ENCODE measurements at places on chromosomes 3 and 15.

- DNase-seq: no peak
These were observed 41.1 kb upstream of the GNB5 start for GRCh38 chr15:52232327-52232726.

GRCh38 chr3:163671201-163671600 is 1407.1 kb downstream of the SI start:
- no peak for DNase-seq

- no peak for DNase-seq
These were observed 291.2 kb upstream of the TBC1D5 start for GRCh38 chr3:18033581-18034108.

DNA sequence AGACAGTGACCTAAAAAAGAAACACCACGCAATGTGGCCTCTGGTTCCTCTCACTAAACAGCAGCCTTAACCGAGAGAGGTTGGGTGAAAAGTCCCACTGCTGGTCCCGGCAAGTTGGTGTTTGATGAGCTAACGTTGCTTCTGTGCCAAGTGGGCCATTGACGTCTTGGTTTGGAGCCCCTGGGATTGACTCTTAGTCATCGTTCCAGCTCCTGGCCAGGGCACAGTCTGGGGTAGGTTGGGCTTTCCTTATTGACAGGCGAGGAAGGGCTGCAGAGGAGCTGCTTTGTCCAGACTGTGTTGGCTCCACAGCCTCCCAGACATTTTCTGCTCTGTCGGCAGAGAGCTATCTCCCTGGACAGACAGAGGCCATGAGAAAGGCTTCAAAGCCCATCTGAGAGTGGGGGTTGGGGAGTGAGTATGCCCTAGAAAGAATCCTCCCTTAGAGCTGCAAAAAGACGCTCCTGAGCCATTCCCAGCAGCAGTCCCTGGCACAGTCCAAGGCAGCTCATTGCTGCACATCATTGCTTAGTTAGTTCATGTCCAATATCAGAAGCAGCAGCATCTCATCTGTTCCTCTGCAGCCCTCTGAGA is 28.6 kb upstream of the C3orf80 start:
- no peak for DNase-seq

GRCh38 chr3:25423780-25424588 is 4.1 kb upstream of the RARB start:
- no peak for DNase-seq

- no peak for DNase-seq
These were observed 89.3 kb upstream of the CCDC80 start for GRCh38 chr3:112730210-112730609.

GRCh38 chr3:66107855-66108254 is 69.1 kb upstream of the MAGI1 start:
- DNase-seq: no peak

- no peak for DNase-seq
These were observed 94.2 kb upstream of the ACP3 start for GRCh38 chr3:132222868-132223538.

DNA sequence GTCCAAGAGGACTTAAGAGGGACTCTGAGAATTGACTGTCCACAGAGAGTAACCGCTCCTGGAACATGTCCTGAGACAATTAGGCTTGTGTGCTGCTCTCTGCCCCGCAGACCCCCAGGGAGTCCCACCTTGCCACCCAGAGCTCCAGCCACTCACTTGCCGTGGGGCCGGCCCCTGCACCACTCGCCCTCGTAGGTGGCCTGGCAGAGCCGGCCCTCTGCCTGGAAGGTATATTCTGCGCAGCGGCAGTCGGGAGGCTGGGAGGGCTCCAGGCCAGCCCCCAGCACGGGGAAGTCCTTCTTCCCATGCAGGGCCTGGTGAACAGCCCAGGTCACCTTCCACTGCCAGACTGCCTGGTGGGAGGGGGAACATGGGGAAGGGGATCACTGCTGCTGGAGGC is 10.5 kb downstream of the ALS2CL start:
- DNase-seq: no peak

- no peak for DNase-seq
These were observed 33.5 kb downstream of the TKT start for GRCh38 chr3:53222183-53222901.

GRCh38 chr3:1138036-1138435 is 45.2 kb downstream of the CNTN6 start:
- no peak for DNase-seq

GRCh38 chr3:46375814-46376213 is 5.1 kb downstream of the CCR5 start:
- DNase-seq: no peak

- DNase-seq: no peak
These were observed 651 bp downstream of the UBA3 start for GRCh38 chr3:69079269-69080159.

DNA sequence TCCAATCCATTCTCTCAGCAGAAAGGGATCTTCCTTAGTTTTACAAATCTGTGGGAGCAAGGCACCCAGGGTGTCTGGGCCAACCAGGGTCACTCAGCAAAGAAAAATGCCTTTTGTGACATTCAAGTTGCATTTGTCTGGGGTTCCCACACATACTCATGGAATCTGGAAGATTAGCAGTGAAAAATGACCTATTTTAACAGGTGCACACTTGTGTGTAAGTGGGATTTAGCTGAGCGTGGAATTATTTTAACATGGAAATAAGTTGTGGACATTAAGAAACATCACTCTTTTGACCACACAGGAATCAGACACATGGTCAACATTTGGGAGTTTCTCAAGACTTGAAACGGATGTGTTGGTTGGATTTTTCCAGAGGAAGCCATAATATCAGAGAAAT is 234.9 kb downstream of the OPA1 start:
- no peak for DNase-seq

GRCh38 chr3:126765187-126766069 is 61.4 kb downstream of the CHCHD6 start:
- DNase-seq: no peak

DNA sequence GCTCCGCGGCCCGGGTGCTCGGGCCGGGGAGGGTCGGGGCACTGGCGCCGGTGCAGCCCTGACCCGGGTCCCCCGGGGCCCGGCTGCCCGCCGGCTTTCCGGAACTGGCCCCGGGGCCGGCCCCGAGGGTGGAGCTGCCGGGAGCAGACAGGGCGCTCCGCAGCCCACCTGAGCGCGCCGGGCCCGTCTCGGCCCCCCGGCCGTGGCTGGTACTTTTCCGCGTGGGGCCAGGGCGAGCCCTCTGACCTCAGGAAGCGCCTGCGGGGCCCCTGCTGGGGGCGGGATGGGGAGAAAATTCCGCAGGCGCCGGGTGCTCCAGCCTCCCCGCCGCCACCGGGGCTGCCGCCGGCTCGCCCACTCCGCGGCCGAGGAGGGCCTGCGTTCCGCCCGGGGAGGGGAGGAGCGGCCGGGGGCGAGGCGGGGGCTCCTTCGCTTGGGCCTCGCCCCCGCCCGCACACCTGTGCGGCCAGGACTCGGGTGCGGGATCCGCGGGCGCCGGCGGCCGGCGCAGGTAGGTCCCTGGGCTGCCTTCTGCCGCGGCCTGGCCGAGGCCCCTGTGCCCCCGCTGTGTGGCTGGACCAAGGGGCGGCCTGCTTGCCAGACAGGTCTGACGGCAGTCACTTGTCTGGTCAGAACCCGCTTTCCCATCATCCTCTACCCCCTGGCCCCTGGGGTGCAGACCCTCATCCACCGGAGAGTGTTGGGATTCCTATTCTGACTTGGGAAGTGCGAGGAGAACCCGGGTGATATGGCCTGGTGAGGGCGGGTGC is 3.5 kb downstream of the FURIN start:
- DNase-seq: no peak

- no peak for DNase-seq
These were observed 1.1 kb downstream of the PLSCR2 start for GRCh38 chr3:146468234-146468633.

DNA sequence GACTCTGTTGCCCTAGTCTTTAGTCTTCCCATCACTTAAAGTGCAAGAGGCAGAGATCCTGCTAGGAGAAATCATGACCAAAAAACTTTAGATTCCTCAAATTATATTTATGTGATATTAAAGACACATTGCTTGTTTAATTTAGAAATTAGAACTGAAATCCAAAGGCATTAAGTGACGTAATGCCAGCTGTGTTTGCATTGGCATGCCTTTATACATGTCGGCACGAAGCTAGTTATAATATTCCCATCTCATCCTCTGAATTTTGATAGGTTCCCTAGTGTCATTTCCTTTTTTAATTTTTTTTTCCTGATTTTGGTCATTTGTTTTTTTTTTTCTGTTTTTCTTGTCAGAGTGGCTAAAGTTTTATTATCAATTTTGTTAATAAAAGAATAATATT is 203.5 kb upstream of the ZBTB20 start:
- no peak for DNase-seq

GRCh38 chr15:32953533-32953910 is 235.7 kb downstream of the GREM1 start:
- no peak for DNase-seq

DNA sequence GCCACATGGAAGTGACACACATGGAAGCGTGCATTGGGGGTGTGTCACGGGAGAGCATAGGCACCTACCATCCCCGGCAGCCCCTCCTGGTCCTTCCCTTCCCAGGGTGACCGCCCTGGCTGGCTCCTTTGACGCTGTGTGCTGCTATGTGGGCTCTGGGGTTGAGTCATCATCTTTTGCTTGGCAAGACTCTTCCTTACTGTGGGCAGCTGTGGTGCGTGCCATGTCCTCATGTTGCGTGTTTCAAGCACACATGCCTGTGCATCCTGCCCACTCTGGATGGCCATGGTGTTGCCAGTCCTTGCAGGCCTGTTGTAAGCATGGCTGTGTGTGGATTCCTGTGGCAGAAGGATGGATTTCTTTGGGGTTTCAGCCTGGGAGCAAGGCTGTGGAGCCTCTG is 14.0 kb downstream of the PLXNA1 start:
- no peak for DNase-seq

- DNase-seq: no peak
These were observed 67.9 kb downstream of the IQCH start for GRCh38 chr15:67322481-67322880.

- no peak for DNase-seq
These were observed 57.1 kb downstream of the TP63 start for GRCh38 chr3:189688262-189688661.

DNA sequence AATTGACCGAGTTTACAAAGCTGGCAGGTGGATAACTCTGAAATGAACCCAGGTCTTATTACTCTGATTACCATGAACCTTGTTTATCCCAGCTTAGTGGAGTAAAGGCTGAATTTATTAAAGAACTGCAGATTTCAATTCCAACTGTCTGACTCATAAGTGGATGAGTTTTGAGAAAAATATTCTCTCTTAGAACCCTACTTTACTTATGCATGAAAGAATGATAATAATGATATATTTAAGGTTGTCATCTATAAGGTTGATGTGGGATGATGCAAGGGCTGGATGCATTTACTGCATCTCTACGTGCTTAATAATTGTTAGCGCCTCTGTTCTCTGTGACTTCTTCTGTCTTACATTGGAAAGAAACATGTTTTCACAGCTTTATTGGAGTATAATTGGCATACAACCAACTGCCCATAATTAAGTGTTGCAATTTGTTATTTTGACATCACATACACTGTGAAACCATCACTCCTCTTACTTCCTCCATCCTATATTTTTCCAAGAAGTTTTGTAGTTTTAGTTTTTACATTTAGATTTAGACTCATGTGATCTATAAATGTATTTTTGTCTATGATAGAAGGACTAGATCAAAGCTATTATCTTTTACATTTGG is 771.2 kb upstream of the ARRDC4 start:
- DNase-seq: no peak

DNA sequence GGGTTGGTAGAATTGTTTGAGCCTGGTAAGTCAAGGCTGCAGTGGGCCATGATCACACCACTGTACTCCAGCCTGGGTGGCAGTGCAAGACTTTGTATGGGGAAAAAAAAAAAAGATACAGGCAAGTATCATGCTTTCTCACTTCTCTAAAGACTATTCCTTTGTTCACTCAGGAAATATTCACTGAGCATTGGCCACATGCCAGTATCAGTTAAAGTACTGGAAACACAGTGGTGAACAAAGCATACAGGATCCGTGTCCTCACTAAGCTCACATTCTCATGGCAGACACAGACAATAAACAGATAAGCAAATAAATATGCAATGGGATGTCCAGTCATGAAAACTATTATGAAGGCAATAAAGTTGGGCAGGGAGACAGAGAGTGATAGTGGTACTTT is 5.1 kb upstream of the MTHFS start:
- no peak for DNase-seq

All from naive thymus-derived CD4-positive, alpha-beta T cell (primary cell).